Stimulated activated CD4-positive, alpha-beta T cell treated with anti-CD3 and anti-CD28 coated beads, Interleukin-2, amount 100 ng/mL, for 48 hours (primary cell): ENCODE measurements at places on chromosomes 7 and 10.

DNA sequence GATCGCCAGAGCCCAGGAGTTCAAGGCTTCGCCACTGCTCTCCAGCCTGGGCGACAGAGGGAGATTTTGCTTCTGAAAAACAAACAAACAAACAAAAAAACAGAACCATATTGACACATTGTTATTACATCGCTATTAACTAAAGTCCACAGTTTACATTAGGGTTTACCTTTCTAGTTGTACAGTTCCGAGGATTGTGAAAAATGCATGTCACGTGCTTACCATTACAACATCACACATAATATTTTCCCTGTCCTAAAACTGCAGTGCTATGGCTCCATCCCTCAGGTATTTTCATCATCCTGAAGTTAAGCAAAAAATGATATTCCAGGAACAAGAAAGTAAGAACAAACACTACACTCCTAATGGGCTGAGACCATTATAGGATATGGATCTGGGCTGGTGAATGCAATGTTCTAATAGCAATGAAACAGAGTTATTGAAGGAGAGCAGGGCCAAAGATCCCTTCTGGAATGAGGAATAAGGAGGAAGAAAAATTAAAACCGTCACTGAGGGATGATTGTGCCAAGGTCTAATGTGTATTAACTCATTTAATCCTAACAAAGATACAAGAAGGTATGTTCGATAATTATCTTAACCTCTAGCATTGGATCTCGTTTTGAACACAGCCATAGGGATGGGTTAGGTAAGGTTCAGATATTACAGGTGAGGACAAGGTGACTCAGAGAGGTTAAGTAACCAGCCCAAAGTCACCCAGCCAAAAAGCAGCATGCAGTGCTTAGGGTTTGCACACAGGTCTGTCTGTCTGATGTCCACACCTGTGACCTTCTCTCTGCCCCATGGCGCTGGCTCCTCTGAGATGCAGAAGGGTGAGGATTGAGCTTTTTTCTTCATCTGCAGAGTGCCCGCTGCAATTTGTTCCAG lies 14.0 kb upstream of the CUX1 start:
- no peak for DNase-seq

- DNase-seq, result no peak
These were observed 90.5 kb upstream of the ZNF32 start for GRCh38 chr10:43739161-43739560.

DNA sequence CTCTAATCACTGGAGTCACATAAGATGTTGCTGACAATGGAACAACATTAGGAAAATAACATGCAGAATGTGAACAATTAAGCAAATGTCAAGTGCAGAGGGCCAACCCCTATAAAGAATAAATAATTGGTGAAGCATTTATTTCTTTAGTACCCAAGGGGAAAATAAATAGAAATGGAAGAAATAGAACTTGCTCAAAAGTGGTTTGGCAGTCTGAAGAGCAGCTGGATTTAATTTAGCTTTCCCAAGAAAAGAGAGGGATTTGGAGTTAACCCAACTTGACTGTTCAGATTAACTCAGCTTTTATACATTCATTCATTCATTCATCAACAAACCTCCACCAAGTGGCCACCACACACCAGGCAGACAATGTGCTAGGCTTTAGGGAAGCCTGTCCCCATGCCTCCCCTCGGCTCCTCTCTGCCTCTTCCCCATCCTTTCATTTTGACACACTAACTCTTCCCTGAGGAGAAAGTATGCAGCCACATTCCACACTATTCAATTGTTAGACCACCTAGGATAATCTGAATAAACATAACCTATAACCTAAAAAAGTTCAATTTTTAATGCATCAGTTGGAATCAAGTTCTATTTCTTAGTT lies 295.5 kb downstream of the AHR start:
- DNase-seq, result no peak

DNA sequence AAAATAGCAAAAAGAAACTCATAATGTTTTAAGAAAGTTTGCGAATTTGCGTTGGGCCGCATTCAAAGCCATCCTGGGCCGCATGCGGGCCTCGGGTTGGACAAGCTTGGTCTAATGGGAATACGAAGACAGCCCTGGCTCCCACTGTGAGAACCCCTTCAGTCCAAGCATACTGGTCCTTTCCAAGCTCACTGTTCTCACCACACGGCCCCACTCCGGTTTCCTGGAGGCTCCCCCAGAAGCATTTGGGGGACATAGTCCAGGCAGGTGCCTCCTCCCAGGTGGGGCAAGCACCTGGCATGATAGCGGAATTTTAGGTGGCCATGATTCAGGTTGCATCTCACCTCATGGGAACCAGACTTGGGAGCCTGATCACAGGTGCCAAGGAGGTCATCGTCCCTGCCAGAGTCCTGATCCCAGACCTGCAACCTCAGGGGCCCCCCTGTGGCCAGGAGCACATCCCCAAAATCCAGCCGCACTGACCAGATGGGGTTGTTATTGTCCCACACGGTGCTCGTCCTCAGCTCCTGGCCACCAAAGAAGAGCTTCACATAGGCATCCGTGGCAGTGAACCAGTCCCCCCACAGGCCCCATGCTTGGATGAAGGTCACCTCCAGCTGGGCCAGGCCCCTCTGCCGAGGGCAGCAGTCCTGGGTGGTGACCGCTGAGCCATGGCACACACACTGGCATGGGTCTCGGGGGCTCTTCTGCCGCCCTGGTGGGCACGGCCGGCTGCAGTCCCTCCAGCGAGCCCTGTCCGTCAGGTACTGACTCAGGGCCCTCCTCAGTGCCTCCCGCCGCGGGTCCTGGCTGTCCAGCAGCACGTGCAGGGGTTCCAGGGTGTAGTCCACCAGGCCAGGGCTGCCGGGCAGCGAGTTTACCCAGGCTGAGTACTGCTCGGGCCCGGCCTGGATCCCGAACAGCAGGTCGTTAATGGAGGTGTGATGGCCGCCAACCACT lies 4.4 kb downstream of the PRF1 start:
- no peak for DNase-seq

DNA sequence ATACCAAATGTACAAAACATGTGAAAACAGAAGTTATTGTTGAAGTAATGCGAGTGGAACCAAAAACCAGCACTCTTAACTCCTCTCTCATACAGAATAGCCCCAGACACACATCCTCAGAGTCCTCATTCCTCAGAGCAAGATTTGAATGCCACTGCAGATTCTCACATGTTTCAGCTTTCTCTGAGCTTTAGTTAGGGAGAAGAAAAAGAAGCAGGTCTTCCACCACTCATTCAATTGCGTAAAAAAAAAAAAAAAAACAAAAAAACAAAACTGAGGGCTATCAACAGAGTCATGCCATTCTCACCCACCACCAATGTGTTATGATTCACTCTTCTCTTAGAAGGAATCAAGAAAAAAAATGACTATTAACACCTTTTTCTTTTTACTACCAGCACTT lies 287.7 kb downstream of the IPMK start:
- DNase-seq, result no peak

GRCh38 chr7:1296356-1296981 lies 63.8 kb downstream of the UNCX start:
- no peak for DNase-seq

GRCh38 chr10:80454513-80455460 lies 677 bp downstream of the TSPAN14 start:
- DNase-seq, result no peak

- peak; percentile 5 for DNase-seq
These were observed 87.4 kb downstream of the BUB3 start for GRCh38 chr10:123241391-123242141.

DNA sequence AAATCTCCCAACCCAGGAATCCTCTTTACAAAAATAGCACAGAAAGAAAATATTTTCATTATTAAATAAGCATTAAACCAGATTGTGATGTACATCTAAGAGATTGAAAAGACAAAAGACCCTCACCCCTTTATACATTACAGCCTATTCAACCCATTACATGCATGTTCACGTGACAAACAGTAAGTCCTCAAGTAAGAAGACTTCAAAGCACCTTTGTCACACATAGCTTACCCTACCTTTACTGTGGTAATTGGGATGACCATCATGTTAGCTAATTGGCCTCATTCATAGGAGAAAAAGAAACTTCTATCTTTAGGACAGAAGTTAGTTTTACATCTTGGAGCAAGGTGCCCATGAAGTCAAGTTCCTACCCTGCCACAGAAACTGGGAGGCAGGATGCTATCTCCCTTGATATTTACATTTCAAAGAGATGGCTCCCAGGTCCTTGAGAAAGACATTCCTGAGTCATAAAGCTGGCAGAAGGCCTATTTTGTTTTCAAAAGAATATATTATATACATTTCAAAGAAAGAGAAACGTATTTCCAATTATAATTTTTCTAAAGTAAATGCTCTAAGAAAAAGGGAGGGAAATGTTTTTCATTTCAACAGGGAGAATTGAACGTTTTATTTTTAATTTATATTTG lies 48.1 kb downstream of the GNAI1 start:
- DNase-seq, result no peak
